ENCODE measurements at places on chromosomes 7 and 10. TPM values are rescaled to one million over a fixed set of nuclear protein-coding genes. Genes with fewer than 3 reads are reported as not detected.

- no peak for DNase-seq
These were observed 410.8 kb upstream of the PODXL start for GRCh38 chr7:131967216-131967730.

DNA sequence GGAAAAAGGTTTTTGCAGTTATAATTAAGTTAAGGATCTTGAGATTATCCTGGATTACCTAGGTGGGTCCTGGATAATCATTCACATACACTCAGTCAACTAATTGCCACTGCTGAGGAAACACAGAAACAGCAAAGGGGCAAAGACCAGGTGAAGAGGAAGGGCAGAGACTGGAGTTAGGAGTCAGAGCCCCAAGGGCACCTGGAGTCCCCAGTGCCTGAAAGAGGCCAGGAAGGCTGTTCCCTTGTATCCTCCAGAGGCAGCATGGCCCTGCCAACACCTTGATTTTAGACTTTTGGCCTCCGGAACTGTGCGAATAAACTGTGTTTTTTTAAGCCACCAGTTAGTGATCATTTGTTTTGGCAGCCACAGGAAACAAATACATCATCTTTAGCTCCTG, 24.6 kb downstream of the PRR15 start:
- DNase-seq, result no peak

DNA sequence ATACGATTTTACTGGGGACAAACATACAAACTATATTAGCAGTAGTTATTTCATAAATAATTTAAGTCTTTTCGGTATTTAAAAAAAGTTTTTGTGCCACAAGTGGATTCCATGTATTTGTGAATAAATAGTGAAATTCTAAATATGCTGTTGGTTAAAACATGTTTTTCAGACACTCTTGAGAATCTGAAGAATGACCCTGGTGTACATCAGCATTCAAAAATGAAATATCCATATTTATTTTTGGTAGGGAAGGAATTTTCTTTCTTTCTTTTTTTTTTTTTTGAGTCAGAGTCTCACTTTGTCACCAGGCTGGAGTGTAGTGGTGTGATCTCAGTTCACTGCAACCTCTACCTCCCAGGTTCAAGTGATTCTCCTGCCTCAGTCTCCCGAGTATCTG, 136.1 kb upstream of the CDK6 start:
- DNase-seq, result no peak

DNA sequence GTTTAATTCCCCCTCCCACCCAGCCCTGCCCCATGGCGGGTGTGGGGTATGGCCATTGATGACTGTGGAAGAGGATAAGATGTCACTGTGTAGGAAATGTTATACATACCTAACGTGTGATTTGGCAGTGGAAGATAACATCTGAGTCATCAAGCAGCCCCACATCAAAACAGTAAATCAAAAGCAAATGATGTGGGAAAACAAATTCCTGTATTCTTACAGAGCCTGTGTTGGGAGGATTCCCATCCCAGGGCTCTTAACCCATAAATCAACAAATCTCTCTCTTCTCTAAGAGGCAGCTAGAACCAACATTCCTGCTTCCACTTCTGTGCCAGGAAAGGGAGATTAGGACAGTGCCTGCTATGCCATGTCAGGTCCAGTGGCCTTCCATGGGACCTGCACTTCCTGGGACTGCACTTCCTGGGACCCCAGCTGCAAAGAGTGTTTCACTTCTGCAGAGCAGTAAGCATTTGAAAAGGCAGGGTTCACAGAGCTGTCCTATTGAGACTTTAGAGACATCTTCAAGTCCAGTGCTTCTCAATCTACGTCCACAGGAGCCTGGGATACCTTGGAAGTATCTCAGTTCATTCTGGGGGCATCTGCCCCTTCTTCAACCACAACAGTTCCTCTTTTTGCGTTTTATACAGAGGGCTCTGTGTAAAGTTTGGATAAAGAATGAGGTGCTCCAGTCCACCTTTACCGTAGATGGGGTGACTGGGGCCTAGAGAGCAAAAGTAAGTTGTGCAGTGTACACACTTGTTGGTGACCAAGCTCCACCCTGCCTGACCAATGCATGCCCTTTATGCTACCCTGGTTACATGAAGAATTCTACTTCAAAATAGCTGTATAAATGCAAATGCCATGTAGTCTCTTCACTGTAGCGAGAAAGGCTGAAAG, 45.7 kb downstream of the ATXN7L1 start:
- no peak for DNase-seq

Gene CHAT
- polyA plus RNA-seq, result not detected

GRCh38 chr7:30285536-30286284, 1.3 kb downstream of the ZNRF2 start:
- DNase-seq, result peak; percentile 66

DNA sequence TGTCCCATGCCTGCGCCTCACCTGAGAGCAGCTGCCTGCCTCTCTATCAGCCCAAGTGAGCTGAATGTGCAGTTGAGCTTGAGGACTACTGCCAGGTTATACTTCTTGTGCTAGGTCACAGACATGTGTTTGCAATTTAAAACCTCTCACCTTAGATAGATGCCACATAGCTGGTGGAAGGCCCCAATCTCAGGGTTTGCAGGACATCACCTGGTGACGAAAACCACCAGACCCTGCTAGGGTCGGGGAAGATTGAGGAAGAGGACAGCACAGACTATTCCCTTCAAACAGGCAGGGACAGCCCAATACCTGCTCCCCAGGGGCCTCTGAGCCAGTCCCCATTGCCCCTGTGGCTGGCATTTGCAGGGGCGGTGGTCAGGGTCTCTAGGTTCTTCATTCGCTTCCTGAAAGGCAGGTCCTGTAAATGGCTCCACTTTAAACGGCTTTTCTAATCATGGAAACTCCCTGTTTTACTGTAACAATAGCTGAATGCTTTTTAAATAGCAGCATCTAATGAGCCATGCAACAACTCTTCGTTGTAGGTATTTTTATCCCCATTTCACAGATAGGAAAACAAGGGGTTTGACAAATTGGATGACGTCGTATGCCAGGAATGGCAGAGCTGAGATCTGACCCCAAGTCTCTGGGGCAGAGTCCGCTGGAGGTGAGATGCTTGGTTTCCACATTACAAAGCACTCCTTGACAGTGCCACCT, 80.1 kb downstream of the EMX2 start:
- DNase-seq, result no peak

- DNase-seq, result no peak
These were observed 48.6 kb upstream of the ITPRID1 start for GRCh38 chr7:31465285-31465684.

Gene TEX36
- not detected for polyA plus RNA-seq

Gene OPN1SW
- not detected for polyA plus RNA-seq

Gene SEC31B
- polyA plus RNA-seq, result 1.8 TPM

DNA sequence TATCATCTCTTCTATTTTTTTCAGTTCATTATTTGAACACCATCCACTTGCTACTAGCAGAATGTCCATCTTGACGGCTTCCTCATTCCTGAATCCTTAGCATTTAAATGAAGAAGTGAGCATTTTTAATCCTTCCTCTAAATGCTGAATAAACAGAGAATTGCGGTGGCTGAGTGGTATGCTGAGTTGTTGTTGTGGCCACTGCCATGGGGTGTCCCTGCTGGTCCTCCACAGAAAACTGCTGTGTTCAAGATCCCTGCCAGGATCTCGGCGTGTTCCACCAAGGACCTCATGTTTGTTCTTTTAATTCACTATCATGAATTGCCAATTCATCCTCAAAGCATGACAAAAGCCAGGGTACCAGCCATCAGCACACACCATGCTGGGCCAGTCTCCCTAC, 48.9 kb upstream of the HABP2 start:
- no peak for DNase-seq

DNA sequence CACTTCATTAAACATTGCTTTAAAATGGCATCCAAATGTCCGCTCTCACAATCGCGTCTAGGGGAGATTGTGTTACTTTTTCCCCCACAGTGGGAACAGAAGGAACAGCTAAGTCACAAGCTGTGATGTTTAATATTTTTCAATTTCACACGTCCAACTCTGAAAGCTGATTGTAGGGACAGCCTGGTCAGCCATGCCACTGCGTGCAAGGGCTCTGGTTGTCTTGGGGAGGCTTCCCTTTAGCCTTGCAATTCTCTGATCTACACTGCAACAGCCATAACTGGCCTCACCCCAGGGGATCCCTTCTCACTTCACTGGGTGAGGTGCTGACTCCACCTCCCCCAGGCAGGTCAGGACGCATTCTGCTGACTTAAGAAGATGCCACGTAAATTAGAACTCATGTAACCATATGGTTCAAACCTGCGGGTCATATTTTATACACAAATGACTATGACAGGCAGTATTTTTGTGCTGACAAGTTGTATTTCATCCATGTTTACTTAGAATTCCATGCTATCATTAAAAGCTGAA, 425.2 kb upstream of the NFE2L3 start:
- no peak for DNase-seq

DNA sequence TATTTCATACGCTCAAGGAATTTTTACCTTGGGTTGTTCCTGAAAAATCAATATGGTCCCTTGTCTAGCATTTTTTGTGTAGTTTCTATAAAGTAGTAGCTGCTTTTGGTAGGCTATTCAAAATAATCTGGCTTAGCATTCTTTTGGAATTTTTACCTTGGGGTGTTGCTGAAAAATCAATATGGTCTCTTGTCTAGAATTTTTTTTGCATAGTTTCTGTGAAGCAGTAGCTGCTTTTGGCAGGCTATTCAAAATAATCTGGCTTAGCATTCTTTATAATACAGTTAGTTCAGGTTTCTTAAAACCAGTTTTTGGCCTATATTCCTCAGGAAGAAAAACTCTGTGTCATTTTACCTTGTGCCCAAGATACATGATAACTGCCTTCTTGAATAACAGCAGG, 301.9 kb downstream of the SUGCT start:
- DNase-seq, result no peak

Gene LOXL4
- not detected for polyA plus RNA-seq

- DNase-seq, result no peak
These were observed 333.2 kb upstream of the MGMT start for GRCh38 chr10:129133856-129134255.

- DNase-seq, result no peak
These were observed 4.9 kb upstream of the TCAF1 start for GRCh38 chr7:143906895-143907294.

Gene TMEM270
- polyA plus RNA-seq, result not detected

DNA sequence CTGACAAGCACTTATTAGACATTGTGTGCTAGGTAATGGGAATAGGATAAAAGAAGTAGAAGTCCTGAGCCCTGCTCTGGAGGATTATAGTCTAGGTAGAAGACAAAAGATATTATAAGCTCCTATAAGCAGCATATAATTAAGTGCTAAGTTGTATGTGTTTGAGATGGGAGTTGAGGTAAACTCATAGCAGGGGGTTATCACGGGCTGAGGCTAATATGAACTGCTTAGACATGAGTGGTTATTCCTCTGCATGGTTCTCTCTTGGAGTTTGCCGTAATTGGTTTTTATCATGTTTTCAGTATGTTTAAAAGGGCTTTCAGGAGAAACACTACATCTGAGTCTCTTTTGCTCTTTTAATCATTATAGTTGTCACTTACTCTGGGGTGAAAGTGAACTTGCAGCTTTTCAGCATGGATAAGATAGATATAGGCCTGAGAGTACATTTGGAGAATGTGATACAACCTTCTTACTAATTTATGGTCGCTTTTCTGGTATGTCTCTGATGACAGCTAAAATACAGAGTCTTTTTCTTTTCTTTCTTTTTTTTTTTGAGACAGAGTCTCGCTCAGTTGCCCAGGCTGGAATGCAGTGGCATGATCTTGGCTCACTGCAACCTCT, 39.0 kb downstream of the SMNDC1 start:
- DNase-seq, result no peak

Gene FAM170B
- polyA plus RNA-seq, result not detected

GRCh38 chr10:7186387-7187018, 224.3 kb downstream of the SFMBT2 start:
- no peak for DNase-seq

- DNase-seq, result no peak
These were observed 18.7 kb downstream of the ZNF316 start for GRCh38 chr7:6655636-6656385.

DNA sequence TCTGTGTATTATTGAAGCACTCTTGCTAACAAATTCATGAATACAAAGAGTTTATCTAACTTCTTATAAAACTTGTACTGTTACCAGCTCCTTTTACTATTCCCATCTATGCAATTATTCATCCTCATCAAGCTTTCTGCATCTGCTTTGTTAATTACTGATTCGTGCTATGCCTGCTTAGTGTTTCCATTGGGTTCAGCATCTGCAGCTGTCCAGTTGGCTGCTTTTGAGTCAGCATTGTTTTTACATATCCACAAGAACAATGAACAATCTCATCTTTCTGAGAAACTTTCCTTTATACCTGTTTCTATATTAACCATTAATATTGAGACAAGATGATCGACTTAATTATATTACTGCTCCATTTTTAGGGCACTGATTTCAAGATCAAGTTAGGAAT, 19.6 kb upstream of the ANLN start:
- DNase-seq, result no peak

GRCh38 chr7:97270280-97270679, 152.8 kb downstream of the SDHAF3 start:
- DNase-seq, result no peak

Gene OR2A7
- 0.52 TPM for polyA plus RNA-seq

- DNase-seq, result peak; percentile 41
These were observed 29.6 kb downstream of the AMZ1 start for GRCh38 chr7:2717293-2718261.

DNA sequence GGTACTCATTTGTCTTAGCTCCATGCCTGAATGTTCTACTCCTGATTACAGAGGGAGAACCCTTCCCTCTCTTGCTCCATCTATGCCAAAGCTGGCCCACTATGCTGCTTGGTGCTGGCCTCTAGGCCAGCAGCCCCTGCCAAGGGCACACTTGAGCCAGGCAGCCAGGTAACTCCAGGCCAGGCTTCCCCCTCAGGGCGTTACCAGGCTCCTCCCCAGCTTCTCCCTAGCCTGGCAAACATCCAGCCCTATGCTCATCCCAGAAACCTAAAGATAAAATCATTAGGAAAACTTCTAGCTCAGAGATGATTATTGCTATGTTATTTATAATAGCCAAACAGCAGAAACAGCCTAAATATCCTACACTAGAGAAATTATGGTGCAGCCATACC, 103.7 kb downstream of the KCNMA1 start:
- DNase-seq, result no peak

Gene RBP3
- not detected for polyA plus RNA-seq

DNA sequence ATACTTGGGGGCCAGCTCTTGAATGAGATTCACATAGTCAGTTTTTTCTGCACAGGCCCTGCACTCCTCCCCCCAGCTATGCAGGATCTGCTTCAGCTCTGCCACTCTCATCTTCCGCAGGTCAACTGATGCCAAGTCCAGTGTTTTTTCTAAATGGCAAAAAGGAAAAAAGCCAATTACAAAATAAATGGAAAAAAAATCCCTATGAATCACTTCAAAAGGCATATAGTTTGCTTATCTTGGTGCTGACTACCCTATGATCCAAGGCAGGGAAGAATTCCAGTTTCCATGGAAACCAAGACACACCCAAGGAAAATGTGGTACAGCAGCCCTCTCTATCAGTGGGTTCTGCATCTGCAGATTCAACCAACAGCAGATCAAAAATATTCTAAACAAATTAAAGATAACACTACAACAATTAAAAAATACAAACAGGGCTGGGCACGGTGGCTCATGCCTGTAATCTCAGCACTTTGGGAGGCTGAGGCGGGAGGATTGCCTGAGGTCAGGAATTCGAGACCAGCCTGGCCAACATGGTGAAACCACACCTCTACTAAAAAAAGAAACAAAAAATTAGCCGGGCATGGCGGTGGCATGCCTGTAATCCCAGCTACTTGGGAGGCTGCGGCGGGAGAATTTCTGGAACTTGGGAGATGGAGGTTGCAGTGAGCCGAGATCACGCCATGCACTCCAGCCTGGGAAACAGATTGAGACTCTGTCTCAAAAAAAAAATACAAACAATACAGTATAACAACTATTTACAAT, 17.6 kb downstream of the CDNF start:
- DNase-seq, result no peak

Data from naive thymus-derived CD4-positive, alpha-beta T cell (primary cell).